Fibroblast of lung (primary cell): ENCODE measurements at places on chromosomes 1 and 21.

DNA sequence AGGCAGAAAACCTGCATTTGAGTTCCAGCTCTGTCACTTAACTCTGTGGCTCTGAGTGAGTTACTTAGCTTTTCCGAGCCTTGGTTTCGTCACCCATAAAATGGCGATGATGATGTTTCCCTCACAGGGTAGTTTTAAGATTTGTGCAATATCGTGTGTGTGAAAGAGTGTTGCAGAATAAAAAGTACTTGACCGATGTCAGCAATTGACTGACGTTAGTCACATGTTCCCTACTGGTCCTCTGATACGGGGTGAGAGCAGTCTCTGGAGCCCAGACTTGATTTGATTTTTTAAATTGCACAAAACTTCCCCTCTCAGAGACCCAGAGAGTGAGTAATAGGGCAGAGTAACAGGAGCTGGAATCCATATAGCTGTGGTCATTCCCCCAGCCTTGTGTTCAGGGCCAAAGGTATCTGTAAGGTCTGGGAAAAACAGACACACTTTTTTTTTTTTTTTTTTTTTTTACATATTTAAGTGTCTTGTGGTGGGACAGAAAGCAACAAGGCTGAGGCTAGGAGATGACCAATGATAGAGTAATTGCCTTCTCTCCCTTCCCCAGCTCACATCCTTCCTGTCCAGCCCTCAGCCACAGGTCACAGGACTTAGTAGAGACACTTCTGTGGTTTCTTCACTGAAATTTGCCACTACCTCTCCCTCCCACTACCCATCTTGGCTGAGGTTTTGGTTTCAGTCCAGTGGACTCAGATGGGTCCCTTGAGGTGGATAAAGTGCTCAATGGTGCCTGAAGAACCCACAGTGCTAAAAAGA, 2.0 kb downstream of the FCER1G start:
- DNase-seq, result peak; percentile 80

DNA sequence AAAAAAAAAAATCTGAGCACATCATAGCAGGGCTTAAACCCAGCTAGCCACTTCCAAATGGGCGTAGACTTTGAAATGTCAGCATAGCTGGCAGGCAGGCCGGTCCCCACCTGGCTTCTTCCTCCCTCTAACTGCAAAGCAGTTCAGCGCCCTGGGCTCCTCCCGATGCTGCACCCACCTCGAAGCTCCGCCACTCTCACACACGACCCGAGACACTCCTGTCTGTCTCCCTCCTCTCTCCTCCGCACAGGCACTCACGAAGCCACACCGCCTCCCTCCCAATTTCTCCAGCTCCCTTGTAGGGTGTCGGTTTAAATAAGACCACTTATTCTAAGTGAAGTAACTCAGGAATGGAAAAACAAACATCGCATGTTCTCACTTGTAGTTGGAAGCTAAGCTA, 301.3 kb downstream of the NPHP4 start:
- no peak for DNase-seq

- no peak for DNase-seq
These were observed 198.5 kb upstream of the FMN2 start for GRCh38 chr1:239893127-239893731.

DNA sequence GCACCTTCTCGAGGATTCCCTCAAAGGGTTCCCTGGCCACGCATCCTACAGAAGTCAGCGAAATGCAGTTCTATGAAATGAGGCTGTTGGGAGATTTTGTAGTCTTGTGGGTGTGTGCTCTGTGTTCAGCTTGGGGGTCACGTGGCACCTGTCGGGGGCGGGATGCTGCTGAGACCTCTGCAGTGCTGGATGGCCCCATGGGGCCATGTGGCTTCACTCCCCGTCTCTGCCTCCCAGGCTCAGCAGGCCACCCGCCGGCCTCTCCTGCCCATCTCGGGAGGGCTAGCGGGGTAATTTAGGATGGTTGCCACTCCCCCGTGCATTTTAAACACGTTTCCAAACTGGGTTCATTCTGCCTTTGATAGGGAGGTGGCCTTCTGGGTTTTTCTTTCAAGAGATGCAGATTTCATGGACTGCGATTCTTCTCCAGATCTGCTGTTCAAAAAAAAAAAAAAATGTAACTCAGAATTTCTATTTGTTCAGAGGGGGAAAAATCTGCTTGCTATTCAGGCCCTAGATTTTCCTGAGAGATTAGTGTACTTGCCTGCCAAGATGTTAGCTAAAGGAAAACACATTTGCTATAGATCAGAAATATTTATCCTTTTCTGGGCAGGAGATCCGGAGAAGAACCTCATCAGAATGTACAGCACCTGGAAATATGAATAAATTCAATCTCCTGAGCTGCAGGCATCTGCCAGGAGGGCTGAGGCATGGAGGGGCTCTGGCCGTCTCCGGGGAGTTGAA, 277.2 kb upstream of the VAMP3 start:
- DNase-seq, result no peak

DNA sequence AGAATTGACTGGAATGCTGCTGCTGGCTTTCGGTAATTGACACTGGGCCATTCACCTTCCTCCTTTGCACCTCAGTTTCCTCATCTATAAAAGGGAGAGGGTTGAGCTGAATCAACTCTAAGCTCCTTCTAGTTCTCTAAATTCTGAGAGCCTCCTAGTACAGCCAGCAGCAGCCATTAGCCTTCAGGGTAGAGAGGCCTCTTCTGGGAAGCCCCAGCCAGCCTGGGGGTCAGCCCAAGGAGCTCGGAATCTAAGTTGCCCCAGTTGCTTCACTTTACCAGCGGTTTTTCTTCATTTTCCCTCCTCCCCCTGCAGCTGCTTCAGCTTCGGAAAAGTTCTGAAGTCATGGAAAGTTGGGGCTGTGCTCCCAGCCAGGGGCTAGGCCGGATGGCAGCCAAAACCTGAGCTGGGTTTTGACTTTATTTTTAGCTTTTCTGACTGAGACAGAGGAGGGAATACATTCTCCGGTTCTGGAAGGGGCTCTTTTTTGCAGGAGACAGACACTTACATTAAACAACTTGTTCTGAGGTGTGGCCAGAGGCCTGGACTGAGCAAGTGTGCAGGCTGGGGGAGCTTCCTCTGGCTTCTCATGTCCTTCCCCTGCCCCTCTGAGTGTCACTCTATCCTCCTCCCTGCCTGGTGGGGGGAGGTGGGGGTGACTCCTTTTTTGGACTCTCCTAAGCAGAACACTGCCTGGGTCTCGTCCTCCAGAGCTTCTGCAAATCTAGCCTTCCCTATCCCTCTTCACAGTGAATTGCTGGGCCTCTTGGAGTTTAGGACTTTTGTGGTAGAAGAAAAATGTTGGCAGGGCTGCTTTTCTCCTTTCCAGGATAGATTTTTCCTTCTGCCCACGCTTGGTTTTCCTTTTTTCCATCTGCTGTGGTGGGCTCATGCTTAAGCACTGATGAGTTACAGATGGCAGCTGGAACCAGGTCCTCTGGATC, 14.4 kb downstream of the LMNA start:
- DNase-seq, result peak; percentile 85

DNA sequence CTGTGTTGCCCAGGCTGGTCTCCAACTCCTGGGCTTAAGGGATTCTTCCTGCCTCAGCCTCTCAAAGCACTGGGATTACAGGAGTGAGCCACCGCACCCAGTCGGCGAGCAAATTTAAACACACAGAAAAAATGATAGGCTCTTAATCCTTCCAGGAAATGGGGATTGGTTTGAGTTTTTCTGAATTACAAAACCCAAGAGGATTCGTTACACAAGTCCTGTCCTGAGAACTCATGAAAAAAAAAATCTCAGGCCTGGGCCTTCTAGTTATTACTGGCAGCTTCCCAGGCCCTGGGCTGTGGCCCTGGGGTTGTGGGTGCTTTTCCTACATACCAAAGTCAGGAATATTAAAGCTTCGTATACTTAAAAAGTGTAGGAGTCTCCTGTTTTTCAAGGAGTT, 6.3 kb upstream of the IFNGR2 start:
- DNase-seq, result peak; percentile 85

- no peak for DNase-seq
These were observed 8.7 kb upstream of the SMG7 start for GRCh38 chr1:183463566-183463965.
